ENCODE measurements at places on chromosomes 7 and 10.

DNA sequence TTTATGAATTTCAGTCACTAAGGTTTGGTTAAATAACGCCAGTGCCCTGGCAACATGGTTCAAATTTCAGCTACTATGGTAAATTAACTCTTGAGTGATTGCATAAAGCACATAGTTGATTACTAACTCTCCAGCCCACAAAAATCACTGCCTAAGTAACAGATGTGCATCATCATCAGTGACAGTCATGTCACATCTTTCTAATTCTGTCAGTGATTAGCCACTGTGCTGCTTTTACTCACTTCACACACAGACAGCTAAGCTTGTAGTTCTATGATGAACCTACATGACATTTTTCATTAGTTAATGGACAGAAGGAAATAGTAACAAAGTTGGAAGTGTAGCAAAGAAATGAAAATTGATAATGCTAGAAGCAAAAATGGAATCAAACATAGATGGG, 108.9 kb downstream of the DNAH11 start:
- no peak for DNase-seq

- no peak for DNase-seq
These were observed 77.8 kb upstream of the KAT6B start for GRCh38 chr10:74748468-74749031.

GRCh38 chr10:131435760-131436457, 124.4 kb upstream of the TCERG1L start:
- DNase-seq = no peak

DNA sequence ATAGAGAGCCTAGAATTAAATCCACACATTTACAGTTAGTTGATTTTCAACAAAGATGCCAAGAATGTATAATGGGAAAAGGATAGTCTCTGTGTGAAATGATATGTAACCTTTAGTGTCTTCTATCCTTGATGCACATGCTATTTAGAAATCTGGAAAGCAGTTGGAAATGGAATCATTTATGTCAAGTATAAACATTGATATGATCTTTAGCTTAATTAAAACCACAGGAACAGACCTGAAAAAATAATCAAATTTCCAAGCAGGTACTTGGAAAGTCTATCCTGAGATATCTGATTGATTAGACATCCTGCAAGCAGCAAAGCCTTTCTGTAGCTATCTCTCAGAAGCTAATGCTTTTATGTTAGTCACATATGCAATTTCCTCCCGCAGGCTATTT, 24.4 kb upstream of the SRI start:
- DNase-seq = no peak

DNA sequence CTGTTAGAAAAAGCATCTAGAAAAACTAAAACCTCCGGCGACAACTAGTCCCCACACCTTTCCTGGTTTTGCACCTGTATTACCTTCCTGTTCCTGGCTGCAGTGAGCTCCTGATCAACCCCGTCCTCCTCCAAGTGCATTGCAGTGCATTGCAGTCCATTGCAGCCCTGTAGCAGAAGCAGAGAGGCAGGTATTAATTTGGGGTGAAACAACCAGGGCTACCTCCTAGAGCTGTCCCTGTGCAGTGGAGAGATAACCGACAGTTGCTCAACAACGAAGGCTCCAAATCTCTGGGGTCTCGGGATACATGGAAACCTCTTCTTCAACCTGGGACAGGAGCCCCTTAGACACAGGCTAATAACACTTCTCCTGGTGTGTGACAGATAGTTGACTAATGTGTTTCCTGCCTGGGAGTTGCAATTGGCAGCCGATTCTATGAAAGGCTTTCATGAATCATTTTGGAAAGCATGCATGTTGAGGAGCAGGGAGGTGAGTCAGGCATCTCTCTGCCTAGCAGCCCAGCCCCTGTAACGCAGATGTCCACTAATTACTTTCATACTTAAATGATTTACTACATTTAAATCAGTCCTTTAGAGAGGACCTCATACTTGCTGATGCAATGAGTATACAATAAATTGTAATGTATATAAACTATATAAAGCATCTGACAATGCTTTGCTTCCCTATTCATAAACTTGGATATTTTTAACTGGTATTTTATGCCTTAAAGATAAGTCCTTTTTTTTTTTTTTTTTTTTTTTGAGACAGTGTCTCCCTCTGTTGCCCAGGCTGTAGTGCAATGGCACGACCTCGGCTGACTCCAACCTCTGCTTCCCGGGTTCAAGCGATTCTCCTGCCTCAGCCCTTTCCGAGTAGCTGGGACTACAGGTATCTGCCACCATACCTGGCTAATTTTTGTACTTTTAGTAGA, 59.0 kb downstream of the PRR15 start:
- DNase-seq = peak; percentile 97
